ENCODE measurements at places on chromosomes 7 and 10. TPM values are rescaled to one million over a fixed set of nuclear protein-coding genes. Genes with fewer than 3 reads are reported as not detected.

DNA sequence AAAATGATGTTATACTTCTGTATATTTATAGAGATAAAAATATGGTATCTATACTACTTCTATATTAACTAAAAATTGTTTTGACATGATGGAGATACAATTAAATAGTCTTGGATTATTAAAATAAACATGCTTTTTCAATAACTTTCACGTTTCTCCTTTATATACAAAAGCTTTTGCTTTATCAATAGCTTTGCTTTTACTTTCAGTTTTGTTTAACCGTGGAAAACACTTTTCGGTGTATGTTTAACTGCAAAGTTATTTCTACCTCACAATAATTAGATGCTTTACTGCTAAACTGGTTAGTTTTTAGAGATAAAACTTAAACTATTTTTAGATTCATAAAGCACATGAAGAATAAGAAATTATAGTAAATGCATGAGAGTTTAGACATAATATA is 432.1 kb upstream of the PCDH15 start:
- H3K27ac ChIP-seq: no peak overlapping the region
- H3K4me1 ChIP-seq: no peaks in the 10 kb centered on the region

- DNase-seq: no peak
- H3K27me3 ChIP-seq: peaks cover 4% of the 10 kb centered on the region
- no peaks in the 10 kb centered on the region for H3K4me1 ChIP-seq
Measured at GRCh38 chr10:409408-410040, 274.3 kb downstream of the ZMYND11 start.

GRCh38 chr7:28459306-28459705 is 47.0 kb downstream of the CREB5 start:
- H3K36me3 ChIP-seq: no peaks in the 10 kb centered on the region
- H3K4me3 ChIP-seq: no peak overlapping the region
- no peak for DNase-seq

DNA sequence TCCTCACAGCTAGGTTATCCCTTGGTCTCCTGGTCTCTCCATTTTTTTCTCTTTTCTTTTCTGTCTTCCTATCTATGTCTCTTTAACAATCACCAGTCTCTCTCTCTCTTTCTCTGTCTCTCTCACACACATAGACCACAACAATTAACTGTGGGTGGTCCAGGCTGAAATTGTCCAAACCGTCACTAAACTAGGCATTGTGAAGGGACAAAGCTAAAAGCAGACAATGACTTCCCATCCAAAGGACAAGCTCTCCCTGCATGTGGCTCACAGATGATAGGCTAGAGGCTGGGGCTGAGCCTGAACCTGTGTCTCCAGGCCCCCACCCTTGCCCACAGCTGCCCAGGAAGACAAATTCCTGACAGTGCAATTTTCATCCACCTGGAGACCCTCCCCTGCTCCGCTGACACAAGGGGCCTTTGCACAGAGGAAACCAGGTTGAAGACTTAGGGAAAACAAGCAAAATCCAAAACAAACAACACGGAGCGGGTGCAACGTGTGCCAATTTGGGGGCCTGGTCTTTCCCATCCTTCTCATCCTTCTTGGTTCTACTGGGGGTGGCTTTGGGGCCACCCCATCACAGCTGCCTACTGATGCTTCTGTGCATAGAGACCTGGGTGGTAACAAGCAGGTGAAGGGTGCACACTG is 755.4 kb downstream of the GRID1 start:
- H3K4me1 ChIP-seq: peaks cover 25% of the 10 kb centered on the region
- no peak overlapping the region for H3K4me3 ChIP-seq
- no peaks in the 10 kb centered on the region for H3K36me3 ChIP-seq
- peaks cover 25% of the 10 kb centered on the region for H3K27me3 ChIP-seq
- no peak overlapping the region for H3K27ac ChIP-seq

DNA sequence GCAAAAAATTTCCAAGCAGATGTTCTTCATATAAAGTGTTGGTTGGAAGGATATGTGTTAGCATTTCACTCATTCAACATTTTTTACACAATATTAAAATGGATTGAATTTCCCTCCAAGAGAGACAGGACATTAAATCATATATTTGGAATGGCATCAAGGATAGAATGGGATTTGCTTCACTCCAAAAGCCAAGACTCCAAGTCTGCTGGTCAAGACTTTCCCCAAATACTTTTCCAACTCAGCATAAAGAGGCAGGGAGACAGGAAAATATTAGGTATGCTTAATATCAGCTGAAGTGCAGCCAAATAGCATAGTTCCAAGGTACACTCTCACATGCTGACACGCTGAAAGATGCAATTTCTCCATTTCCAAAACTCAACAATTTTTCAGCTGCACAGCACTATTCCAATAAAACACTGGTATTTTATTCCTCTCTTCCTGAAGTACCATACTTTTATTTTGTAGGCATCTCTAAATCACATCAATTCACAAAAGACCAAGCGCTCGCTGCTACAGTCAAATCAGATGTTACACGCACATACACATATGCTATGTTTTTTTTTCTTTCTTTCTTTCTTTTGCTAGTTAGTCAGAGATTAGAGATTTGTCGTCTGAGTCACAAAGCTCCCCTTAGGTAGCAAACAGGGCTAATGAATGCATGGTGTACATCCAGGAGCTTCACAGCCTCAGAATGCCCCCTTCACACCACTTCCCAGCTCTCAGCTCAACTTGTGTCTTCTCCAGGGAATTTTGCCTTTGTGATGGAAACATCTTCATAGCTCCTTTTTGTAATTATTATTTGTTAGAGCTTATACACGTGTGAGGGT is 1033.8 kb upstream of the AUTS2 start:
- no peaks in the 10 kb centered on the region for H3K27me3 ChIP-seq
- DNase-seq: no peak
- H3K36me3 ChIP-seq: no peaks in the 10 kb centered on the region
- H3K27ac ChIP-seq: no peak overlapping the region
- H3K4me1 ChIP-seq: no peaks in the 10 kb centered on the region

DNA sequence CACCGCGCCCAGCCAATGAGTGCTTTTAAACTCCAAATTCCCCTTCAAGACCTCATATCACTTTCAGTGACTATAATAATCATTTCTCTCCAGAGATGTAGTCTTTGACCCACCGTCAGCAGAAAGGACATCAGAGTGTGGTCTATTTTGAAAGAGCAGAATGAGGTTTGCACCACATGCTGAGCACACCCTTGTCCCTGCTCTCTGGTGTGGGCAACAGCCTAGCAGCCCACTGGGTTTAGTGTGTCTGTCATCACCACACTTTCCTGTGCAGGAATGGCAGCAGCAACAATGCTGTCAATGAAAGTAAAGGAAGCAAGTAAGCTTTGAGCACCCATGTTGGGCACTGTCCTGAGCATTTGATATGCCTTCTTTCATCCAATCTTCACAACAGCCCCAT is 122.4 kb downstream of the PLXNA4 start:
- H3K27me3 ChIP-seq: peaks cover 2% of the 10 kb centered on the region
- DNase-seq: no peak
- H3K27ac ChIP-seq: no peak overlapping the region
- no peak overlapping the region for H3K4me3 ChIP-seq
- peaks cover 65% of the 10 kb centered on the region for H3K4me1 ChIP-seq

- peak; percentile 49 for DNase-seq
- no peak overlapping the region for H3K4me3 ChIP-seq
- no peaks in the 10 kb centered on the region for H3K27me3 ChIP-seq
- no peak overlapping the region for H3K27ac ChIP-seq
- H3K4me1 ChIP-seq: peaks cover 13% of the 10 kb centered on the region
Measured at GRCh38 chr10:124983321-124983720, 41.4 kb downstream of the ZRANB1 start.

GRCh38 chr10:104254493-104255310 is at the start of gene GSTO1:
Gene GSTO1 (plus strand): TSS chr10:104254892. CDS start chr10:104254929, 37 bp downstream.
- peak within 1 kb of the TSS; percentile 96 for H3K4me3 ChIP-seq
- peak; percentile 87 for DNase-seq
- H3K27me3 ChIP-seq: peaks cover 14% of the 10 kb centered on the region
- peak within 1 kb of the TSS; percentile 95 for H3K27ac ChIP-seq
- peaks cover 24% of the 10 kb centered on the region for H3K36me3 ChIP-seq
- peaks cover 46% of the 10 kb centered on the region for H3K4me1 ChIP-seq

GRCh38 chr10:61900829-61901792 is at the start of gene ARID5B:
Gene ARID5B (plus strand): TSS chr10:61901699. CDS start chr10:61901710, 11 bp downstream.
- H3K36me3 ChIP-seq: peaks cover 10% of the 10 kb centered on the region
- peak within 1 kb of the TSS; percentile 97 for H3K27ac ChIP-seq
- no peaks in the 10 kb centered on the region for H3K27me3 ChIP-seq
- peak within 1 kb of the TSS; percentile 92 for H3K4me3 ChIP-seq

DNA sequence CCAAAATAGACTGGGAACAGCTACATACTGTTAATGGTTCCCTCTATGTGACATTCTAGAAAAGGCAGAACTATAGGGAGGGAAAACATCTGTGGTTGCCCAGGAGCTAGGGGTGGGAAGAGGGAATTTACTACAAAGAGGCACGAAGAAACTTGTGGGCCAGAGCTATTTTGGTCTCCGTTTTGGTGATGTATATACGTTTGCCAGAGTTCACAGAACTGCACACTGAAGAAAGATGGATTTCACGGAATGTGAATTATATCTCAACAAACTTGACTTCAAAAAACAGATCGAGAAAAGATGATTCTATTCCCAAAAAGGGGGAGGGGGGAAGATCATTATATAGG is 386 bp upstream of the AS3MT start:
- no peaks in the 10 kb centered on the region for H3K36me3 ChIP-seq
- no peak overlapping the region for H3K27ac ChIP-seq
- peaks cover 18% of the 10 kb centered on the region for H3K27me3 ChIP-seq

DNA sequence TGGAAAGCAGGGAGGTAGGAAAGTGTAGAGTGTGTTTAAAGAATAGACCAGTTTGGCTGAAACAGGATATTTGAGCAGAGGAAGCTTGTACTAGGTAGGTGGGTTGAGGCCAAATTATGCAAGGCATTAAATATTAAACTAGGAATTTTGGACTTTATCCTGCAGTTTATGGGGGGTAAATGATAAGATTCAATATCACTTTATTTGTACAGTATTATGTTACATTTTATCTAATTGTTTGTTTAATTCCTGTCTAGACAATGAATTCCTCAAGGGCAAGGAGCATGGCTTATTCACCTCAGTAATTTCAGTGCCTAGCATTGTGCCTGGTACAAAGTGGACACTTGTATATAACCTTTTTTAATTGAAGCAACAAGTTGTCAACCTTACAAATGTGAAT is 125.9 kb downstream of the CFTR start:
- peaks cover 2% of the 10 kb centered on the region for H3K27me3 ChIP-seq
- no peaks in the 10 kb centered on the region for H3K36me3 ChIP-seq
- H3K27ac ChIP-seq: no peak overlapping the region
- DNase-seq: no peak
- no peak overlapping the region for H3K4me3 ChIP-seq

GRCh38 chr10:133258818-133259601 is 17.7 kb downstream of the ADAM8 start:
- H3K4me1 ChIP-seq: peaks cover 44% of the 10 kb centered on the region
- H3K4me3 ChIP-seq: peak overlapping the region; percentile 80
- H3K27me3 ChIP-seq: peaks cover 3% of the 10 kb centered on the region
- peak; percentile 95 for DNase-seq
- H3K36me3 ChIP-seq: peaks cover 15% of the 10 kb centered on the region

GRCh38 chr7:98187138-98187502 is 24.1 kb upstream of the BHLHA15 start:
- peaks cover 6% of the 10 kb centered on the region for H3K4me1 ChIP-seq
- peaks cover 20% of the 10 kb centered on the region for H3K36me3 ChIP-seq
- H3K4me3 ChIP-seq: no peak overlapping the region
- H3K27ac ChIP-seq: no peak overlapping the region
- DNase-seq: no peak

- H3K27ac ChIP-seq: no peak overlapping the region
- H3K4me1 ChIP-seq: no peaks in the 10 kb centered on the region
- no peak overlapping the region for H3K4me3 ChIP-seq
- no peak for DNase-seq
Measured at GRCh38 chr7:66617295-66617694, 11.4 kb upstream of the KCTD7 start.

DNA sequence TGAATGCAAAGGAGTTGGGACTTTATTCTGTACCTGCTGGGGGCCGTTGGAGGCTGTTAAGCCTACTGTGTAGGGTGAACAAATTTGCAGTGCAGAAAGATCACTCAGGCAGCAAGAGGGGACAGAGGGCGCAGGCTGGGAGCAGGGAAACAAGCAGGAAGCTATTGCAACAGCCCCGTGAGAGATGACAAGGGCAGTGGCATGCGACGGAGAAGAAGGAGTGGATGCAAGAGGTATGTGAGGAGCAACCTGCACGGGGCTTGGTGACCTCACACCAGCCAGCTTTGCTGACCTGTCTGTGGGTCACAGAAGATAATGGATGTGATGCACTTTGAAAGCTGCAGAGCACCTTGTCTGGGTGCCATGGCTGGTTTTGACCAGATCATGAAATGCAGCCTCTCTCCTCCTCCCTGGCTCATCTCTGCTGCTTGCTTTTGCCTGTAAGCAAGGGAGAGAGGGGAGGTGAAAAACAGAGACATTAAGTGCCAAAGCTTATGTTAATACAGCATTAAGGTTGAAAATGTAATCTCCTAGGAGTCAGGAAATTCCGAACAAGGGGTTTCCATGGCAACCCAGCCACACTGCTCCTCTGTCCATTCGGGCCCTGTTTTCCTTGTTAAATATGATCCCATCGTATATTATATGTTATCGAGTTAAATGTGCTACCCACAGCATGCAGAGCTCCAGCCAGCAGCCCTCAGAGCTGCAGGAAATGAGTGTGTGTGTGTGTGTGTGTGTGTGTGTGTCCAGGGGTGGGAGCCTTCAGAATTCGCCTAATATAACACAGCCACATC is 314.3 kb upstream of the ZMIZ1 start:
- DNase-seq: no peak
- no peak overlapping the region for H3K4me3 ChIP-seq
- peaks cover 7% of the 10 kb centered on the region for H3K4me1 ChIP-seq
- H3K27ac ChIP-seq: no peak overlapping the region
- H3K36me3 ChIP-seq: no peaks in the 10 kb centered on the region

DNA sequence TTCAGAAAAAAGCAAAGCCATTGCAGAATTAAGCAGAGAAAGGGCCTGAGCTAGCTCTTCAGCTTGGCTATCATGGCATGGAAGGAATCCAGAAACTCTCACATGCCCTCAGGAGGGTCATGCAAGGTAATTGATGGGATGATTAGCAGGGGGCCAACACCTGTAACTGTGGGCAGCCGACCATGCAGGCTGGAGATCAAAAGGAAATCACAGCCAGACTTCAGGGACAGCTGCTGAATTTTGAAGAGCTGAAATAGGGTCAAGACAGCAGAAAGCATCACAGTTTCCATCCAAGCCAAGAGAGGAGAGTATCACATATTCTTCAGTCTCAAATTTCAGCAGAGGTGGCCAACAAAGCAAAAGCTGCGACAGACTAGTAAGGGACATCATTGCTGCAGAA is 239.6 kb upstream of the STEAP1 start:
- no peaks in the 10 kb centered on the region for H3K27me3 ChIP-seq
- no peak overlapping the region for H3K4me3 ChIP-seq
- no peak for DNase-seq
- no peak overlapping the region for H3K27ac ChIP-seq
- no peaks in the 10 kb centered on the region for H3K4me1 ChIP-seq

Gene PRSS37
- total RNA-seq: not detected

Gene OGDHL
- total RNA-seq: 0.89 TPM

Gene SGPL1
- total RNA-seq: 98.9 TPM

Gene TRPV5
- not detected for total RNA-seq

All from activated CD4-positive, alpha-beta T cell treated with anti-CD3 and anti-CD28 coated beads, Interleukin-2, amount 10 ng/mL, durations not matched to agents 24 days and 14 days (primary cell).